ENCODE measurements at places on chromosomes 3 and 15.

DNA sequence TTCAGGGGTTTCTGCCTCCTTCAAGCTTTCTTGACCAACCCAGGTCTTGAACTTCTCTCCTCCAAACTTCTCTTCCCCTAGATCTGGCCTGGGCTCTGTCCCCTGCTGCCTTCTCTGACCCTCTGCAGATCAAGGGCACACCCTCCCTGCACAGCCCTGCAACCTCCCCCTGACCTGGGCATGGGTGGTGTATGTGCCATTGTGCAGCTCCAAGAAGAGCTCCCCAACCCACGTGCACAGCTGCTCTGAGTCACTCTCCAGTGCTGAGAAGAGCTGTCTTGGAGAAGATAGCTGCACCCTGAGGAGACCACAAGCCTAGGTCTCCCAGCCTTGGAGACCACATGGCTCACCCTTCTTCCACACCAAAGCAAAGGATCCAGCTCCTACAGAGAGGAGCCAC lies 8.0 kb downstream of the MAN2C1 start:
- no peak for DNase-seq

- DNase-seq = no peak
These were observed 242.5 kb downstream of the CADPS start for GRCh38 chr3:62632510-62633294.

DNA sequence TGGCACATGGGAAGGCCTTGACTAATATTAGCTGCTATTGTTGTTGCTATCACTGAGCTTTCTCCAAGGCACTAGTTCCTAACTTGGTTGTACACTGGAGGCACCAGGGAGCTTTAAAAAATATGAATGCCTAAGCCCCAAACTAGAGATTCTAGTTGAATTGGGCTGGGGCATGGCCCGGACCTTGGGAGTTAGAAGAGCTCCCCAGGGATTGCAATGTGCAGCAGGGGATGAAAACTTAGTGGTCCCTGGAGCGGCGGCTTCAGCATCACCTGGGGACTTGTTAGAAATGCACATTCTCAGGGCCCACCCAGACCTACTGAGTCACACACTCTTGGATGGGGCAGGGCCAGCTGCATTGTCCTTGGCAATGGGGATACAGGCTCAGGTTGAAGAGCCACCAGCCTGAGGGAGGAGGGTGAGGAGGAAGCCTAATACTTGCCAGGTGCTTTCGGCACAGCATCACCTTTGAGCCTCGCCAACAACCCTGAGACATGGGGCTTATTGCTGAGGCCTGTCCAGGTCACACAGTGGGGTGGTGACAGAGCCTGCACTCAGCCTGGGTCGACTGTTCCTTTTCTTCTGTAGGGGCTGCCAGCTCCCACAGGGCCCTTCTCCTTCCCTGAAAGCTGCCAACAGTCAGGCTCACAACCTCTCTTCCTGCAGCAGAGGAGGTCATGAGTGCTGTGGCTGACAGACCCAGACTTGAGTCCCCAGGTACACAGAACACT lies 84.5 kb downstream of the ATP2B2 start:
- DNase-seq = no peak

DNA sequence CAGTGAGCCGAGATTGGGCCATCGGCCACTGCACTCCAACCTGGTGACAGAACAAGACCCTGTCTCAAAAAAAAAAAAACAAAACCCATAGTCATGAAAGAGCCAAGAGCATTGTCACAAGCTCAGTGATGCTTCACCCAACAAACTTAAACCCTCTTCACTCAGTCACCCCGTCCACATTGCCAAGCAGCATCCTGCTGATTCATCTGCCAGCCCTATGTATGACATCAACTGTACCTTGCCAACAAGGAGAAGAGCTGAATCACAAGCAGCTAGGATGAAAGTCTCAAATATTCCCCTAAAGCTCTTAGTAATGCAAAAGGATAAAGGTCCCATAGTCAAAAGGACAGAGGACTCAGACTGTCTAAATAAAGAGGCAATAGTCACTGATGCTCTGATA lies 90.0 kb downstream of the ANO10 start:
- no peak for DNase-seq

Data from stimulated activated CD4-positive, alpha-beta T cell treated with anti-CD3 and anti-CD28 coated beads, Interleukin-4, amount 100 ng/mL, for 48 hours (primary cell).